Calu3 (cell line): ENCODE measurements at places on chromosomes 2 and 18. TPM values are rescaled to one million over a fixed set of nuclear protein-coding genes. Genes with fewer than 3 reads are reported as not detected.

DNA sequence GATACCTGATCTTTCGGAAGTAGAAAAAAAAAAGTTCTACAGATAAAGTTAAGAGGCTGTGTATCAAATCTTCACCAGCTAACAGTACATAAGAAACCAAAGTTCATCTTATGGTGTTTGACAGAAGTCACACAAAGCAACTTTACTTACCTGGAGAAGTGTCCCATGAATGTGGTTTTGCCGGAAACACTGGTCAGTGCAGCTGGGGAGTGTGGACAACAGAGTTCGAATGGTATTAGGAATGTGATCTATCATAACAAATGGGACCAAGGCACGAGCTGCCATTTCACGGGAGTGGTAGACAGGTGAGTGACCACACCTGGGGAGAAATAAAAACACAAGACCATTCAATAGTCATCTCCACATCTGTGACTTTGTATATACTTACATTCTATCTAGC lies 171.4 kb upstream of the ZFP36L2 start:
- no peak for DNase-seq
- H3K36me3 ChIP-seq, result no peaks in the 10 kb centered on the region
- H3K27ac ChIP-seq, result no peak overlapping the region
- H3K4me3 ChIP-seq, result no peak overlapping the region
- H3K27me3 ChIP-seq, result no peaks in the 10 kb centered on the region
- peaks cover 1% of the 10 kb centered on the region for H3K4me1 ChIP-seq

- H3K27ac ChIP-seq, result no peak overlapping the region
- H3K27me3 ChIP-seq, result peaks cover 91% of the 10 kb centered on the region
- no peak overlapping the region for H3K4me3 ChIP-seq
- no peak for DNase-seq
Measured at GRCh38 chr2:68384485-68385107, 19.5 kb downstream of the PLEK start.

- no peaks in the 10 kb centered on the region for H3K4me1 ChIP-seq
- no peak overlapping the region for H3K4me3 ChIP-seq
- no peaks in the 10 kb centered on the region for H3K36me3 ChIP-seq
Measured at GRCh38 chr2:21026479-21027282, 17.2 kb downstream of the APOB start.

- H3K27me3 ChIP-seq, result no peaks in the 10 kb centered on the region
- DNase-seq, result no peak
- H3K36me3 ChIP-seq, result no peaks in the 10 kb centered on the region
- H3K27ac ChIP-seq, result no peak overlapping the region
Measured at GRCh38 chr2:170740660-170741059, 25.5 kb downstream of the SP5 start.

GRCh38 chr2:205408696-205409095 lies 273.6 kb upstream of the NRP2 start:
- no peaks in the 10 kb centered on the region for H3K36me3 ChIP-seq
- DNase-seq, result no peak
- H3K4me1 ChIP-seq, result peaks cover 19% of the 10 kb centered on the region
- H3K27ac ChIP-seq, result no peak overlapping the region
- no peaks in the 10 kb centered on the region for H3K27me3 ChIP-seq
- H3K4me3 ChIP-seq, result no peak overlapping the region

- H3K36me3 ChIP-seq, result peaks cover 16% of the 10 kb centered on the region
- H3K27me3 ChIP-seq, result no peaks in the 10 kb centered on the region
- H3K27ac ChIP-seq, result no peak overlapping the region
- no peak overlapping the region for H3K4me3 ChIP-seq
- no peak for DNase-seq
Measured at GRCh38 chr2:168180914-168181313, 66.5 kb downstream of the STK39 start.

GRCh38 chr18:32607816-32608215 lies 137.1 kb upstream of the GAREM1 start:
- H3K27ac ChIP-seq, result no peak overlapping the region
- H3K4me1 ChIP-seq, result no peaks in the 10 kb centered on the region
- H3K4me3 ChIP-seq, result no peak overlapping the region
- H3K27me3 ChIP-seq, result no peaks in the 10 kb centered on the region
- no peak for DNase-seq
- no peaks in the 10 kb centered on the region for H3K36me3 ChIP-seq

THSD7B gene
- total RNA-seq, result not detected in 2 replicates

ANKRD53 gene
- not detected in 2 replicates for total RNA-seq

DNA sequence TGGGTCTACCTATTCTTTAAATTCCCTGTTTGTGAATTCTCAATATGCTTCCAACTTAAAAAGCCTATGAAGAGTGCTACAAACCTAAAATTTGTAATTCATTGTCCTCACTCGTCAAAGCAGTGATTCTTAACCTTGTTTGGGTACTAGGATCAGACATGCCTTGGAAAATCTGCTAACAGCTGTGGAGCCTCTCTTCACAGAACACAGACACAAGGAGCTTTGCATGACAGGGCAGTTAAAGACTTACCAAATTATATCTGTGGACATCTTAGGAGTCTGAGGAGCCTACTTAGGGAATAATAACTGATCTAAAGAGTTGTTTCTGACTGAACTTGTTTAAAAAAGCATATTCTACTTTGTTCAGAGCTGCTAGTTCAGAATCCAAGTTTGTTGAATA lies 38.1 kb downstream of the TMEM87B start:
- H3K27me3 ChIP-seq, result no peaks in the 10 kb centered on the region
- no peak overlapping the region for H3K27ac ChIP-seq
- no peak for DNase-seq
- peaks cover 39% of the 10 kb centered on the region for H3K36me3 ChIP-seq

- H3K27ac ChIP-seq, result no peak overlapping the region
- H3K4me3 ChIP-seq, result no peak overlapping the region
- DNase-seq, result no peak
- no peaks in the 10 kb centered on the region for H3K36me3 ChIP-seq
- H3K27me3 ChIP-seq, result no peaks in the 10 kb centered on the region
Measured at GRCh38 chr2:1493431-1494126, 80.3 kb downstream of the TPO start.
